Globus pallidus (tissue), 1 donor: ENCODE measurements at places on chromosomes 13 and 19.

DNA sequence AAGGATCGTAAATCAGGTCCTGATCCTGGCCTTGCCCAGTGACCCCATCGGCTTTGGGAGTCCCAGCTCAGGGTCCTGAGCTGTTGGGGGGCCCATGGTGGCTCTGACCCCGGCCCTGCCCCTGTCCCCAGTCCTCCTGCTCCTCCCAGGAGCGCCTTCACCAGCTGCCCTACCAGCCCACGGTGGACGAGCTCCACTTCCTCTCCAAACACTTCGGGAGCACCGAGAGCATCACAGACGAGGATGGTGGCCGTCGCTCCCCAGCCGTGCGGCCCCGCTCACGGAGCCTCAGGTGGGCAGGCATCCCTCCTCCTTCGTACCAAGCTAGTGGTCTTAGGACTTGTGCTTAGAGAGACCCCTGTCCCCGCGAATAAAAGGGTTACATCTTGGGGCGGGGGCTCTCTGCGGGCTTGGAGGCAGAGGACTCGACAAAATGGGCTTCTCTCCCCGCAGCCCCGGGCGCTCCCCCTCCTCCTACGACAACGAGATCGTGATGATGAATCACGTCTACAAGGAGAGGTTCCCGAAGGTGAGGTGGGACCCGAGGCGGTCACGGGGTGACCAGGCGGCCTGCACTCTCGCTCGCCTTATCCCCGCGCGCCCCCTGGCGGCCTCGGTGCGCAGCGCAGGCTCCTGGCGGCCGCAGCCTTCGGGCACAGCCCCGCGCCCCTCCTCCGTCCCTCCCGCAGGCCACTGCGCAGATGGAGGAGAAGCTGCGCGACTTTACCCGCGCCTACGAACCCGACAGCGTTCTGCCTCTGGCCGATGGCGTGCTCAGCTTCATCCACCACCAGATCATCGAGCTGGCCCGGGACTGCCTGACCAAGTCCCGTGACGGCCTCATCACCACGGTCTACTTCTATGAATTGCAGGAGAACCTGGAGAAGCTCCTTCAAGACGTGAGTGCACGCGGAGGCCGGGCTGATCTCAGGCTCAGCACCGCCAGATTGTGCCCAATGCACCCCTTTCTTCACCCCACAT lies 9.1 kb downstream of the MAST1 start:
- DNase-seq, result peak; percentile 59

DNA sequence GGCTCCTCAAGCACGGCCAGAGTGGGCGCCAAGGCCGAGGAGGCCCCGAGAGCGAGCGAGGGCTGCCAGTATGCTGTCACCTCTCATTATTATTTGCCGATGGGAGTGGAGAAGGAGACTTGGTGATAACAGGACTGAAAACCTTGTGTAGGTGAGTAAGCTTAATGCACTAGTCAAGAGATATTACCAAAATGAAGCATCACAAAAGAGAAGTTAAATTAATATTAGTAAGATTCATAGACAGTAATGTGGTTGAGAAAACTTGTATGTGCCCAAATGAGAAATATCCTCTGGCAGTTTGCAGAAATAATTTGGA lies 204.5 kb upstream of the SLITRK1 start:
- DNase-seq, result no peak

DNA sequence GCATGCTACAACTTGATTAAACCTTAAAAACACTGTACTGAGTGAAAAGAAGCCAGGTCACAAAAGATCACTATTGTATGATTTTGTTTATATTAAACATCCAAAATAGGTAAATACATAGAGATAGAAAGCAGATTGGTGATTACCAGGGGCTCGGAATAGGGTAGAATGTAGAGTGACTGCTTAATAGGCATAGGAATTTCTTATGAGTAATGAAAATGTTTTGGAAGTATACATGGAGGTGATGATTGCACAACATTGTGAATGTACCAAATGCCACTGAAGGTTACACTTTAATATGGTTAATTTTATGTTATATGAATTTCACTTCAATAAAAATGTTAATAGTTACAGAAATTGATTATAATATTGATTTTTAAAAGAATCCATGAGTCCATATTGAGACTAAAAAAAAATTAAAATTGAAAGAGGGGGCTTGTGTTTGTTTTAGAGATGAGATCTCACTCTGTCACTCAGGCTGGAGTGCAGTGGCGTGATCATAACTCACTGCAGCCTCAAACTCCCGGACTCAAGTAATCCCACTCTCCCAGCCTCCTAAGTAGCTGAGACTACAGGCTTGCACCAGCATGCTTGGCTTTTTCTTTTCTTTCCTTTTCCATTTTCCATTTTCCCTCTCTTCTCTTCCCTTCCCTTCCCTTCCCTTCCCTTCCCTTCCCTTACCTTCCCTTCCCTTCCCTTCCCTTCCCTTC lies 85.1 kb downstream of the FNDC3A start:
- no peak for DNase-seq

GRCh38 chr19:16520074-16520973 lies 21.9 kb downstream of the CHERP start:
- DNase-seq, result no peak

DNA sequence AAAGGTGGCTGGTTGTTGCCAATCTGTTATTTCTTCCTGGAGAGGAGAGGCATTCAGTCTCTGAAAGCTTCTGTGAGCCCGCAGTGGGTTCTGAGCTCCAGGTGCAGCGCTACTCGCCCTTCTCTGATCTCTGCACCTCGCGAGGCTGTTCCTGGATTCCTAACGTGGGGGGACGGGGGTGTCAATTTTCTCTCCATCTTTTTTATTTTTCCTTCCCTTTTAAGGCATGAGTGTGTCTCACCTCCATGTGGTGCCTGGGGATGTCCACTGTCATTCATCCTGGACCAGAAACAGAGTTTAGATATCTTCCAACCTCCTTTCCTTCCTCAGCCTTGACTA lies 626 bp downstream of the ZNF233 start:
- no peak for DNase-seq

DNA sequence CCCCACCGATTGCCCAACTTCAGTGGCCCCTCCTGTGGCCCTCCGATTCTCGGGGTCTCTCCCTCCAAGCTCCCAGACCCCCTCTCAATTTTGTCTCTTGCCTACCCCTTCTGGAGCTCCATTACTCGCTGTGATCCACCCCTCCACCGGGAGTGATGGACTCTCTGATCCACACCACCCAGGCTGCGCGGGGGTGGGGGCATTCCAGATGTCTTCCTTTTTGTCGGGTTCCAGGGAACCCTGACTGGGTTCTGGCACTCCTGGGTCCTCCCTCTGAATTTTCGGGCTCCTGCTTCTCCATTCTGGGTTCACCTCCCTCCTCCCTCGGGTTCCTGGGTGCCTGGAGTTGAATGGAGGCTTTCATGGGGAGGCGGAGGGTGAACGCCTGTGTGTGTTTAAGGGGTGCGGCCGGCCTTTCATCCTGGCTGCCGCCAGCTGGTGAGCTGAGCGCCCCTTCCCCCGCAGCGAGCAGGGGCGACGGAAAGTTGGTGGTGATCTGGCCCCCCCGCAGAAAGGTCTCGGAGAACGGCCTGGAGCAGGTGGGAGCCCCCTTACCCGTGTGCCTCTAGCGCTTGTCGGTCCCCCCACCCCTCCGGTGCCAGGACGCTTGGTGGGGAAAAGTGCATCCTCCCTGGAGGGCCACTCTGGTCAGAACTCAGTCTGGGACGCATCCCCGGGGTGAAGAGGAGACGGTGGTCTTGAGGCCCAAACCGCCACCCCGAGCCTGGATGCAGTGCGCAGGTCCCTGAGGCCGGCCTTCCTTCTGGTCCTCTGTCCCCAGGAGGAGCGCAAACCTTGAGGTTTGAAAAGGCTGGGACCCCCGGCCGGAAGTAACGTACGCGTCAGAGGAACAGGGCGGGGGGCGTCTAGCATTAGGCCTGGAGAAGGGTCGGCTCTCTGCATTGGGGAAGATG lies 1.6 kb downstream of the MISP3 start:
- DNase-seq, result peak; percentile 44
